ENCODE measurements at places on chromosomes 12 and 14.

DNA sequence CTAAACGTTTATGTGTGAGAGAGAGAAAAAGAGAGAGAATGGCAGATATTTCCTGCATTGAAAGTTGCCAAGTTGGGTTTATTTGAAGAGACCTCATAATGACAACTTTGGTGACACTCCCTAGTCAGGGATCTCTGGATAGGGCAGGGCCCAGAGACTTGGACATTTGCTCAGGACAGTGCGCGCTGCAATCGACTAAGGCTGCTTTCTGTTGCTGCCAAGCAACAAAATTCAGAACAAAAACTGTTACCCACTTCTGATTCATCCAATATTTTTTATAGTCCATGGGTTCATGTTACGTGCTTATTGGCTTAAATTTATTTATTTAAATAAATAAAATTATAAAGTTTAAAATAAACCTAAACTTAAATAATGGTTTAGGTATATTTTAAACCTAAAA lies 34.2 kb downstream of the PTGER2 start:
- no peak for DNase-seq

DNA sequence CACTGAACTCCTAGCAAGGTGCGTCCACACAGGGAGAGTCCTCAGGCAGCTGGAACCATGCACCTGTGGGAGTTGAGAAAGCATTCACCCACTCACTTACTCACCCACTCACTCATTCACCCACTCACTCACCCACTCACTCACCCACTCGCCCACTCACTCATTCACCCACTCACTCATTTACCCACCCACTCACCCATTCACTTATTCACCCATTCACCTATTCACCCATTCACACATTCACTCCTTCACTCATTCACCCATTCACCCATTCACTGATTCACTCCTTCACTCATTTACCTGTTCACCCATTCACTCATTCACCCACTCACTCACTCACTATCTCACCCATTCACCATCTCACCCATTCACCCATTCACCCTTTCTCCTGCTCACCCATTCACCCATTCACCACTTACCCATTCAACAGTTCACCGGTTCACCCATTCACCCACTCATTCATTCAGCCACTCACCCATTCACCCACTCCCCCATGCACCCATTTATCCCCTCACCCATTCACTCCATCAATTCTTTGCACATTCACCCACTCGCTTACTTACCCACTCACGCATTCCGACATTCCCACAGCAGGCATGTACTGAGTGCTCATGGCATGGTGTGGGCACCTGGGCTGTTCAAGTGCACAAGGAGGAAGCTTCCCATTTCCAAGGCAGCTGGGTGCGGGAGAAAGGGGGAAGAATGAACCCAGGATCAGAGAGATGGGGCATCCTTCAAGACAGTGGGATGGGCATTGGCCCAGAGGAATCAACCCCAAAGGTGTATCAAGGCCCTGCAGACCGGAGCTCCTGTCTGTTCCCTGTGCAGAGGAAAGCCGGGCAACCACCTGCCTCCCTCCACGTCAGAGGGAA lies 135.2 kb upstream of the C14orf180 start:
- no peak for DNase-seq

DNA sequence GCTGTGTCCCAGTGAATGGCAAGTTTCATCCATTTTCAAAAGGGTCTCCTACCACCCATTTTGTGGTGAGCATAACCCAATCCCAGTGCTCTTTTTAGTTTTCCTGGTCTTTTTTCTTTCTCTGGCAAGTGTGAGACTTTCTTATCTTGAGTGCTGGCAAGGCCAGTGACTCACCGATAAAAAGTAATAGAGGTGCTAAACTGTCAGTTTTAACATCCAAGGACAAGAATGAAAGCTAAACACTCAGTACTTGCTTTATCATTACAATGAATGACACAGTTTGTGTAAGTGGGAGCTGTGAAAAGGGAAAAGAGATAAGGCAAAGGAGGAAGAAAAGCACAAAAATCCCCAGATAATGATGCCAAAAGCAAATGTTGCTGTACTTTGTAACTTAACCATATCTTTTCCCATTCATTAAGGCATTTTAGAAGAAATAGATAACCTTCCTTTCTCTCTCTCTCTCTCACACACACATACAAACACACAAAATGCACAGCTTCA lies 4.9 kb upstream of the LRIG3 start:
- no peak for DNase-seq

DNA sequence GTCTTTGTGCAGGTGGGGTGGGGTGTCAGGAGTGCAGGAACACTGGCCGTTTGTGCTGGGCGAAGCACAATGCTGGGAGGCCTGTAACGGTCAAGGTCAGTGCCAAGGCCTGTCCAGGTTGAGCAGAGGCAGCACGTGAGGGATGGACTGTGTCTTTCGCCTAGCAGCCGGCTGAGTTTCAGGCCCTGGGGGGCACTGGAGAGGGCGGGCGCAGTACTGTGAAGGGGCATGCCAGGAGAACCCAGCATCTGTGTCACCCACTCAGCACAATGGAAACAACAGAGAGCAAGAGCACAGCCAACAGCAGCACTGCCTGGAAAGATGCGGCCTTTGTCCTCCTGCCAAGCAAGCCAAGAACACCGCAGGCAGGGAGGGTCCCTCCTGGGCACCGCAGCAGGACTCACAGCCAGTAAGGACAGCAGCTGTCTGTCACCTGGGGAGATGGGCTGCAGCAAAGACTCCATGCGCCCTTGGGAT lies 25.2 kb downstream of the SLC25A47 start:
- DNase-seq = no peak

- no peak for DNase-seq
Measured at GRCh38 chr12:25395227-25395626, 144.5 kb upstream of the KRAS start.

- DNase-seq = no peak
Measured at GRCh38 chr12:31274520-31275300, 51.2 kb downstream of the SINHCAF start.

GRCh38 chr12:124098887-124099286 lies 125.9 kb downstream of the ZNF664 start:
- no peak for DNase-seq

GRCh38 chr14:84483072-84483420 lies 1046.9 kb upstream of the FLRT2 start:
- DNase-seq = no peak

GRCh38 chr12:1439687-1440086 lies 154.7 kb downstream of the FBXL14 start:
- DNase-seq = no peak

- DNase-seq = peak; percentile 79
Measured at GRCh38 chr12:117724543-117724942, 244.2 kb downstream of the KSR2 start.

GRCh38 chr14:81313200-81313599 lies 86.9 kb downstream of the STON2 start:
- DNase-seq = no peak

DNA sequence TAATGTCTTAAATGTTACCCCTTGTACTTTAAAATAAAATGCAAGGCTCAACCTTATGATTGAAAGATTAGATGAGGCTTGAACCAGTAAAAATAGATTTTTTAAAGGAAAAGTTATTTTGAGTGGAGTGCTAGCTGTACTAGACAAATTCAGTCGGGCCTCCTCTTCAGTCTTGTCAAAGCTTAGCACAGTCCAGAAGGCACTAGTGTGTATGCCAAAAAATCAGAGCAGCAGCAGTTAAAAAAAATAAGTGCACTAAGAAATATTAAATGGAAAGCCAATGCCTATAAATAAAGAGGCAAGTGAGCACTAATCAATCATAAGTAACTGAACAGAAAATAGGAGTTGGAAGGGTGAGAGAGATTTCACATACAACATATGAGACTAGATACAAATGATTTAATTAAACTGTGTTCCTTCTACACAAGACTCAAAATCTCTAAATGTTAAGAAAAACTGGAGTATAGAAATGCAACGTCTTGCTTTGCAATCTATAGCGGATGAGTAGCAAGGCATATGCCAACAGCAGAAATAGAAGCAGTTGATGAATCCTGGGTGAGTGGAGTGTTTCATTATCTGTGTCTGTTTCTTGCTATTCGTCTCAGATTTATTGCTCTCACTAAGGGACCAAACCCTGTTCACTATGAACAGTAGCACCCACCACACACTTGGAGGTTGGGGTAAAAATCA lies 172.1 kb downstream of the ETNK1 start:
- DNase-seq = no peak

DNA sequence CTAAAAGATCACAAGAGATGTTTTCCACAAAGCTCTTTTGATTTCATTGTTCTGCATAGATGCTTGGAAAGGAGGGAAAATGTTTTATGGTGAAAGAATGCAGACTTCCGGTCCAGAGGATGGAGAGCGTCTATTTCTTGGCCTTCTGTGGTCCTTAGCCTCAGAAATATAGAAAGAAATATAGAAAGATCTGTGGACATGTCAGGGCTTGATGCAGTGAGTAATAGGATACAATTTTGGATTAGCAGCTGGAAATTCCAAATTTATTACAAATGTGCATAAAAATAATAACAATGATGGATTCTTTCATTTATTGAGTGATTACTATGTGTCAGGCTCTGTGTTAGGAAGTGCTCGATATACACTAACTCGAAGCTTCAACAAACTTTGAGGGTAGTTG lies 20.2 kb downstream of the AKAP6 start:
- no peak for DNase-seq

GRCh38 chr12:98469109-98469508 lies 46.3 kb upstream of the TMPO start:
- DNase-seq = no peak

- no peak for DNase-seq
Measured at GRCh38 chr12:23891115-23891514, 58.4 kb downstream of the SOX5 start.

DNA sequence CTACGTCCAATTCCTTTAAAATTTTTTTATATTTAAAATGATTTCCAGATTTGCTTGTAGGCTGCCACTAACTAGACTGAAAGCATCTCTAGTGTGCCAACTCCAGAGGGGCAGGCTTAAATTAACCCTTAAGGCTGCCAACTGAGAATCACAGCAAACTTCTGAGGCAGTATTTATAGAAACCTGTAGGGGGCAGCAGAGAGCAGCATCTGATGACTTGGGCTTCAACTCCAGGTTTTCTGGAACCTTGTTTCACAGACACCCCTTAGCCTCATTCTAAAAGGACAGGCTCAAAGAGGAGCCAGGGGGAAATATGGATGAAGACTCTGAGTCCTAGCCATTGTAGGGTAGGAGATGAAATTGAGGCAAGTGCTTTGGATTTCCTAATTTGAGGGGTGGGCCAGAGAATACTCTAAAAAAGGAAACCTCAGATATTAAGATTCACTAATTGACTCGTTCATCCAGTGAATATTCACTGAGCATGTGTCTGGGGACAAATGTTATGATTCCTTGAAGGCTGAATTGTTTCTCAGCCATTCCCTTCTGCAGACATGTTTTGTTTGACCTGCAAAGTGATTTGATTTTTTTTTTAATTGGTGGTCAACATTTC lies 63.3 kb upstream of the HSPB8 start:
- DNase-seq = peak; percentile 26

GRCh38 chr14:75784314-75784686 lies 123.3 kb downstream of the TTLL5 start:
- DNase-seq = no peak

GRCh38 chr12:130970908-130971233 lies 17.2 kb downstream of the ADGRD1 start:
- no peak for DNase-seq

DNA sequence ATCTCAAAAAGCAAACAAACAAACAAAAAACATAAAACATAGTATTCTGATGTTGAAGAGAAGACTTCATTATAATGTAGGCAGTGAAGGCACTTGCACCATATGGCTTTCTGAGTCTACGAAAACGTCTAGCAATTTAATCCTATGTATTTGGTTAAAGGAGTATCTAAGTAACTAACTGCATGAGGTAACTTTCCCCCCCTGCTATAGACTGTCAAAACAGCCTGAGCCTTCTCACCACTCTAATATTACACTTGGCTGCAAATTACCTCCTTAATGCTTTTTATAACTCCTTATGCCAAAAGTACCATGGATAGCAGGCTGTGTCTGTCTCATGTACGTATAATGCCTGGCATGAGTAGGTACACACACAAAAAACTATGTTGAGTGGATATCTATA lies 607.6 kb upstream of the FLRT2 start:
- DNase-seq = no peak

GRCh38 chr12:57016348-57016747 lies at the start of gene TAC3:
TAC3 (minus strand) TSS chr12:57016529; CDS start chr12:57015797, 732 bp downstream.
- no peak for DNase-seq

GRCh38 chr14:73736842-73737241 lies 22.7 kb upstream of the PNMA1 start:
- DNase-seq = no peak

DNA sequence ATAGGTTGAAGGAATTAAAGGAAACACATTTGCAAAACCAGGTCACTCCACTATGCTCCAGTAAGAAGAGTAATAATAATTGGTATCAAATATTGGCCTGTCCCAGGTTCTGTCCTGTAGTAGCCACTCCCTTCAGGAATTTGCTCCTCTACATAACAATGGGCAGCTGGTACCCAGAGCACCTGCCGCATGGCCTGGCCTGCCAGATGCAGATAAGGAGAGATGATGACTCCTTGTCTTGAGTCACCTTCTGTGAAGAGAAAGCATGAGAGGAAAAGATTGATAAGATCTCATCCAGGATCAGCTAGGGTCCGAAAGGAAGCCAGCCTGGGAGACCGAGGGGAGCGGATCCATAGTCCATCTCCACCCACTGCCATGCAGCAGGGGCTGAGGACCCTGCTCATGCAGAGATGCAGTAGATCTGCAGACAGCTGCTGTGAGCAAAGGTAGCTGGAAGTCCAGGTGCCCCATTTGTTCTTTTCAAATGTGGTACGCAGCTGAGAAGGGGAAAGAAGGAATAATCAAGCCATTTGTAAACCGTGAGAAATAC lies 24.3 kb downstream of the VCPKMT start:
- no peak for DNase-seq

- no peak for DNase-seq
Measured at GRCh38 chr12:11882301-11883019, 188.3 kb upstream of the BCL2L14 start.

GRCh38 chr14:91694643-91695042 lies 37.2 kb downstream of the CATSPERB start:
- DNase-seq = no peak

- no peak for DNase-seq
Measured at GRCh38 chr14:73753124-73753886, 39.1 kb upstream of the PNMA1 start.

- no peak for DNase-seq
Measured at GRCh38 chr14:99181241-99181640, 90.8 kb downstream of the BCL11B start.

GRCh38 chr12:121452340-121452984 lies 52.5 kb downstream of the RNF34 start:
- DNase-seq = peak; percentile 26

DNA sequence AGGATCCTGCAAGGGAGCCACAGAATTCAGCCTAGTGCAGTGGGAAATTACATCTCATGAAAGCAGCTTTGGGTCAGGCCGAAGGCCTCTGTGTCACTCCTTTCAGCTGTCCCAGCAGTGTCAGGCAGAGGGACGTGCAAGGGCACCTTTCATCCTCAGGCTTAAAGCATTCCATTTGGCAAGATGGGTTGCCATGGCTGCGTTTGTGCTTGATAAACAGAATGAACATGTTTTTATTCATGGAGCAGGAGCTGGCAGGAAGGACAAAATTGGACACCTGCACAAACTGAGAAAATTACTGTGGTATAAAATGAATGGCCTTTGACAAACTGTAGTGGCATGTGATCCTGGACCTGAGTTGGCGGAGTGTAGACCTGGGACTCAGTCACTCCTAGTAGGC lies 29.4 kb downstream of the ACAD10 start:
- no peak for DNase-seq

Data from fibroblast of skin of abdomen (primary cell).